CD4-positive, alpha-beta T cell (primary cell): ENCODE measurements at places on chromosomes 4 and X. TPM values are rescaled to one million over a fixed set of nuclear protein-coding genes. Genes with fewer than 3 reads are reported as not detected.

- DNase-seq: no peak
Observed at GRCh38 chr4:101172369-101172768, 175.0 kb downstream of the PPP3CA start.

- no peak for DNase-seq
Observed at GRCh38 chr4:184616633-184617551, 32.4 kb downstream of the CASP3 start.

GRCh38 chr4:88742561-88742960 is 44.9 kb upstream of the NAP1L5 start:
- DNase-seq: no peak

DNA sequence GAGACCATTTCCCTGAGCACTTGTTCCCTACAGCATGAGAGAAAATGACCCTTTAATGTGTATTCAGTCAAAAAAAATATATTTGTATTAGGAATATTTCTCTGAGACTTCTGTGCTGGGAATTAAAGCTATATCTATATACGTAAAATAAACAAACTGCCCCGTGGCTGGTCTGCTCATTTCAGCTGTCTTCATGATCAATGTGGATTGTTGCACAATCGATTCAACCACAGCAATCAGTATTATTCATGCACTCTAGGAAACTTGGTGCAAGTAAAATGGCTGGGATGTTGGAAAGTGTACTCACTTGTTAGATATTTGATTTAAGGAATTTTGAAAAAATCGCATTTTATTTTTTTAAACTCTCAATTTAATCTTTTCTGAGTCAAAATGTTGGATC is 307.9 kb upstream of the ZFP42 start:
- DNase-seq: no peak

- DNase-seq: peak; percentile 11
Observed at GRCh38 chrX:136586386-136586785, 54.4 kb downstream of the VGLL1 start.

Gene SULT1B1
- total RNA-seq: 10.2 TPM

Gene NAA11
- not detected for total RNA-seq
